Muscle of back (tissue), 13 donors: ENCODE measurements at places on chromosomes 16 and 17.
A peak's percentile ranks its signal among the peaks of the same experiment; 100 is the strongest.

DNA sequence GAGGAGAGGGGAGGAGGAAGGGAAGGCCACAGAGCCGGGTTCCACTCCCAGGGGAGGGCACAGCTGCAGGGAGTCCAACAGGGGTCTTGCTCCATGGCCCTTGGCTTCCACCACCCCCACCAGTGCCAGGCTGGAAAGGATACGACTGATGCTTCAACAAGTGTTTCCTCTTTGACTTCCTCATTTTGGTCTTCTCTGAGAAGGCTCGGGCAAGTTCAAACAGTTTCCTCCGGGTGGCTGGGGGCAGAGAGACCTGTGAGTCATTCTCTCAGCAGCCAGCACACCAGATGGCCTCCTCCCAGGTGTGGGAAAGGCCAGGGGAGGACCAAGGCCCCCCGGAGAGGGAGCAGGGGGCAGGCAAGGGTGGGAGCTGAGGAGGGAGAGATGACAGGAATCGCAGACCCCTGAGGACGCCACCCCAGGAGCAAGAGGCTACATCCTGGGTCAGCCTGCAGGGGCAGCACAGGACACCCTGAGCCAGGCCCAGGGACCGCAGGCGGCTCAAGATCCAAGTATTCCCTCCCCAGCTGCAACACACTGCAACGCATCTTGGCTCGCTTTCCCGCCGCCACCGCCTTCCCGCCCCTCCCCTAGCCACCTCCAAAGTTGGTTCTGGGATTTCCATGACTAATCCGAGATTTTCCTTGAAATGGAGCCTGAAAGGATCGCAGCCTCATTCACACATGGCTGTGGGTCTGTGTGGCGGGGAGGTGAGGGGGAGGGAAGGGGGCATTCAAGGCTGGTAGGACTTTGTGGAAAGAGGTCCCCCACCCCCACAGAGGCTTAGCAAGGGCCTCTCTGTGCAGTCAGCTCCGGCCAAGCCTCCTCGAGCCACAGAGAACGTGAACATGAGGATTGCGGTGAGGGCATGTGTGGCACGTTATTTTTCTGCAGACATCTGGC, 18.4 kb upstream of the MRPS23 start:
- DNase-seq, result peak; percentile 90

DNA sequence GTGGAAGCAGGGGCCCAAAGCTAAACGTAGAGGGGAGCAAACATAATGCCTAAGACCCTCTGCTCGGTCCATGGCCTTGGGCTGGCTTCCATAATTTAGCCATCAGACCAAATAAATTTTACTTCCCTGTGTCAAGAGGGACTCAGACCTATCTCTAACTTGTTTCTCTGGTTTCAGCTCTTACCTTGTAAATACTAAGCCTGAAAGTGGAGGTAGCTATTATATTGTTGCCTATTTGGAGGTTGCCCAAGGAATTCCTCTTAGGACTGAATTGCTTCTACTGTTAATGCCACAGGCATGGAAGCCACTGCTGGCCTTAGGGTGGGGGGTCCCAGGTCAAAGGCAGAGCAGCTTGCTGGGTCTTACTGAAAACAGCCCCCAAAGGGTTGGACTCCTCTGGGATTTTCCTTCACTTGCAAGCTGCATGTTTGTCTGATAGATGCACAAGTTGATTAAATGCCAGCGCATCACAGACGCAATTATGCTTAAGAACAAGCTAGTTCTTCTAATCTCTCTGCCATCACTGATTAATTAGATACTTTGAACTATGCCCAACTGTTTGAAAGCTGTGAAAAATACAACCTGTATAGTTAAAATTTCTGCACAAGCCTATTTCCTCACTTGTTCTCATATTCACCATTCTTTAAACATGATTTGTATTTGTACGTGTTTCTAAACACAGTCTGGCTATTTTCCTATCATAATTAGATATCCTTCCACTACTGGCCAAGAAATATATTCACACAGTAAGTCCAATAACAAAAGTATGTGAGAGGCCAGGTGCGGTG, 67.9 kb upstream of the HAS3 start:
- no peak for DNase-seq

GRCh38 chr17:19382531-19383444, 4.2 kb downstream of the MFAP4 start:
- no peak for DNase-seq

DNA sequence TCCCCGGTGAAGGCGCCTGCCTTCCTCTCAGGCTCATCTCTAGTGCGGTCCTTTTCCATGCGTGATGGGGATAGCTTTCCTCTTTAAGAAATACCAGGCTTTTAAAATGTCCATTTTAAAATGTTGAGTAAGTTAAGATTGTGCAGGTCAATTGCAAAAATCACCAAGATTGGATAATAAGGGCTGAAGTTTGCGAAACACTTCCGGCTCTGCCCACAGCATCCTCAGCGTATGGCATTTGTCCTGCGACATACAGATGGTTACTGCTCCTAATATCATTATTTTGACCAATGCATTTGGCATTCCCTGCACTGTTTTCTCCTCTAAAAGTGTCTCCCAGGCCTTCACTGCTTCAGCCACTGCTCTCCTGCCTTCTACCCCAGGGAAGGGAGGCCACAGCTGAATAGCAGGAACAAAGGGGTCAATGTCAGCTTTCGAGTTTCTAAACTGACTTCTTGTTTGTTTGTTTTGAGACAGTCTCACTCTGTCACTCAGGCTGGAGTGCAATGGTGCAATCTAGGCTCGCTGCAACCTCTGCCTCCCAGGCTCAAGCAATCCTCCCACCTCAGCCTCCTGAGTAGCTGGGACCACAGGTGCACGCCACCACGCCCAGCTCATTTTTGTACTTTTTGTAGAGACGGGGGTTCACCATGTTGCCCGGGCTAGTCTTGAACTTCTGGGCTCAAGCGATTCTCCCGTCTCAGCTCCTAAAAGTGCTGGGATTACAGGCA, 91.9 kb downstream of the CRISPLD2 start:
- no peak for DNase-seq

GRCh38 chr17:8918807-8919465, 46.6 kb downstream of the PIK3R5 start:
- DNase-seq, result no peak

DNA sequence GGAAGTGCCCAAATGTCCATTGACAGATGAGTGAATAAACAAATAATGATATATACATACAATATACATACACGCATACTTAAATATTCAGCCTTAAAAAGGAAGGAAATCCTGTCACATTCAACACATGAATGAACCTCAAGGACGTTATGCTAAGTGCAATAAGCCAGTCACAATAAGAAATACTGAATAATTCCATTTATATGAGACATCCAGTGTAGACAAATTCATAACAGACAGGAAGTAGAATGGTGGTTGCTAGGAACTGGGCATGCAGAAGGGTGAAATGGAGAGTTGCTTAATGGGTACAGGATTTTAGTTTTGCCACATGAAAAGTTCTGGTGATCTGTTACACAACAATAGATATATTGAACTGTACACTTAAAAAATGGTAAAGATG, 8.8 kb upstream of the ITGB4 start:
- no peak for DNase-seq

DNA sequence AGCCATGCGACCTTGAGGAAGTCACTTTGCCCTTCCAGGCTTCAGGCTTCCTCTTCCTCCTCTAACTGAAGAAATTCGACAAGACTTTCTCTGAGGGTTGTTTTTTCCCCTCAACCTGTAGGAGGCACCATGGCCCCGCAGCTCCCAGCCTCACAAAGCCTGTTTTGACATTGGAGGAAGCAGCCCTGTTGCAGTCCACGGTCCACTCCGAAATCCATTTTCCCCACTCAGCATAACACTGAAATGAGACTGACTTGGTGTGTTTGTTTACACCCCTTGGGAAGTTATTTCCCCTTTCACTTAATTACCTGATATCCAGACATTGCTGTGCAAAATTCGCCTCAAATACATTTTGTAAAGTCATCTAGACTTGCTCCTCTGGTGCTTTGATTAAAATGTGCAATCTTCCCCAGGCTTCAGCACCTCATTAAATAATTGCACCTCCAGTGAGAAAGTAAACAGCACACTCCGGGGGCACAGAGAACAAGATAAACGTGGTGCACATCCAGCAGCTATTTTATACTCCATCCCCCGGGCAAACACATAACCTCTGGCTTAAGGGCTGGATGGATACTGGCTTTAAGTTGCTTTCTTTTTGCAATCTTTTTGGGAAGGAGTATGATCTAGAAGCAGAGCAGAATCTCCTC, 41.4 kb upstream of the PIRT start:
- peak; percentile 79 for DNase-seq

DNA sequence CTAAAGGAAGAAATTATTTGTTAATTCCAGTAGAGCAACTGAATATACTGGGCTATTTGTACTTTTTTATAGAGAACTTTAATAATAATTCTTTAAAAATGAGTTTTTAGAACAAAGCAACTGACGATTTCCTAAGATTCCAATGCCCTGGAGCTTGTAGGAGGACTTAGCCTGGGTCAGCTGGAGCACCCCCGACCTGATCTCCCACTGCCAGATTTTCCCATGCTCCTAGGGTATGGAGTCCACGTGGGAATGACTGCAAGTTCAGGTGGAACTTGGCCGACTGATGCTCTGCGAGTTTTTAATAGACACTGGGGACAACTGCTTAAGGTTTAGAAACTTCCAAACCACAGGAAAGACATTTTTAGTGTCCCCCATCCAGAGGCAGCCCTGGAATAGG, 25.5 kb upstream of the CACNG5 start:
- no peak for DNase-seq

- no peak for DNase-seq
Measured at GRCh38 chr17:21303441-21304065, 19.0 kb downstream of the MAP2K3 start.

- DNase-seq, result no peak
Measured at GRCh38 chr16:50666658-50667496, 14.2 kb downstream of the SNX20 start.

DNA sequence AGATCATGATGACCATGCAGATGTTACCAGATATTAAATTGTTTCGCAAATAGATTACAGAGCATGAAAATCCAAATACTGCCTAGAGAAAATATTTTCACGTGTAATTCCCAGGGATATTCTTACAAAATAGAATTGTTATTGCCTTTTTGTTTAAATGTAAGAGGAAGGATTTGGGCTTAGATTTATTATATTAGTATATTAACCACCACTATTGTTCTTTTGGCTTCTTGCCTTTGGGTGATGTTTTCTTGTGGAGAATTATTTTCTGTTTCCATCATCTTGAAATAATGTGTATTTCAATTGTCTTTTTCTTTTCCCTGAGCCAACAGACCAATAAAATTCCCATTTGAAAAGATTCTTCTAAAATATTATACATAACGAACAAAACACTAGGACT, 109.7 kb upstream of the NUDT7 start:
- peak; percentile 63 for DNase-seq

- DNase-seq, result no peak
Measured at GRCh38 chr17:74678541-74678940, 34.2 kb downstream of the CD300LF start.

- no peak for DNase-seq
Measured at GRCh38 chr17:81888105-81888987, 3.0 kb downstream of the ALYREF start.

GRCh38 chr17:33623841-33624240, 330.7 kb upstream of the ASIC2 start:
- DNase-seq, result no peak

GRCh38 chr17:69250641-69251040, 22.0 kb upstream of the ABCA10 start:
- no peak for DNase-seq

DNA sequence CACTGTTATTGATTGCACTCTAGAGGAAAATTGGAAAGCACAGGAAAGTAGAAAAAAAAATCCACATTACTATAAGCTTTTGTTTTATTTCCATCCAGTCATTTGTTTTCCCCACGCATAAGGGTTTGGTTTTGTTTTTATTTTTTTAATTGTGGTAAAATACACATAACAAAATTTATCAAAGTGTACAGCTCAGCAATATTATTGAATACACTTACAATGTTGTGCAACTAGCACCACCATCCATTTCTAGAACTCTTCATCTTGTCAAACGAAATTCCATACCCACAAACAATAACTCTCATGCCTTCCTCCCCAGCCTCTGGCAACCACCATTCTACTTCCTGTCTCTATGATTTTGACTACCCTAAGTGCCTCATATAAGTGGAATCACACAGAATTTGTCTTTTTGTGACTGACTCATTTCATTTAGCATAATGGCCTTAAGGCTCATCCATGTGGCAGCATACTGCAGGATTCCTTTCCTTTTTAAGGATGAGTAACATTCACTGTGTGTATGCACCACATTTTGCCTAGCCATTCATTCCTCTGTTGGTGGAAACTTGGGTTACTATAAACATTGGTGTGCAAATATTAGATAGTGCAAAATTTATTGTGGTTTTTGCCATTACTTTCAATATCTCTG, 11.1 kb downstream of the SPPL2C start:
- no peak for DNase-seq

DNA sequence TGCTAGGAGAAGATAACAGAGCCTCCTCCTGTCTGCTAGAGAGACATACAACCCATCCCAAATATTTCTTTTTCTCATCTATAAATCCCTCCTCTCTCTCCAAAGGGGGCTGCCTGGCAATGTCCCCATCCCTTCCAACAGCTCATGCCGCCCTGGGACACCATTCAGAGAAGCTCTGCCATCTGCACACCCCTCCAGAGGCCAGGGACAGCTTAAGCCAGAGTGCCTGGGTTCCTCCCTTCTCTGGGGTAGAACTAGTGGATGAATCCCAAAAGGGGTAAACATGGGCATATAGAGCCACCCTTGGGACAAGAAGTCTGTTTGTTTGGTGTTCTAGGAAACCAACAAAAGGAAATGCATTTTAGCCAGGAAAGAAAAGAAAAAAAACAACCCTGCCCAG, 2.6 kb upstream of the LPO start:
- DNase-seq, result no peak

DNA sequence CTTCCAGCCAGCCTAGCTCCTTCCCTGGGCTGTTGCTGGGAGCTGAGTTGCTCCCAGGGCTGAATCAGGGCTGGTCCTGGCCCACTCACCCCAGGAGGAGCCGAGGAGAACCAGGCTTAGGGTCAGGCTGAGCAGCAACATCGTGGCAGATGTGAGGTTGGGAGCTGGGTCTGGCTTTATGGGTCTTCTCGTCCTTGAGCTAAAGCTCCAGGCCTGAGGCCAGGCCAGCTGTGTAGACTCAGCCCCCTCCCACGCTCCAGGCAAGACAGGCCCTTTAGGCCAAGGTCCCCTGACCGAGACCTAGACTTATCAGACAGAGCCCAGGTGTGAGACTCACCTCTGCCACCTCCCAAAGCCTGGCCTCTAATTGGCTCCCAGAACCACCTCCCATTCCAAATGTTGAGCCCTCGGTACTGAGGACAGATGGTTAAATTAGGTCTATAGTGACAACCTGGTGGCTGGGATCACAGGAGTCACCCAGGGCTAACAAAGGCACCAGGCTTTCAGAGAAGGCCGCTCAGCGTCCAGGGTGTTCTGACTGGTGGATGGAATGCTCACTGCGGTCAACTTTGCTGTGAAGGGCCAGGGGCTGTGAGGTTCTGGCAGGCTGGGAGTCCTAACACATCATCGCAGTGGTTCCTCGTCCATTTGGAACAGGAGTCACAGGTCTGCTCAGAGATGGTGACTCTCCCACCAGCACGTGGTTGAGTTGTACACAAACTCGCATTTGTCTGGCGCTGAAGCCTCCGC, at the start of gene CTRL:
CTRL (minus strand) TSS at position 151 of the 750 bp plus-strand sequence; CDS start at position 141, 10 bp downstream.
- no peak for DNase-seq

- no peak for DNase-seq
Measured at GRCh38 chr17:45936610-45937009, 42.3 kb downstream of the MAPT start.
